Central memory CD4-positive, alpha-beta T cell (primary cell): ENCODE measurements at places on chromosomes 1 and 21.

GRCh38 chr1:31955917-31956736 lies 18.0 kb upstream of the PTP4A2 start:
- DNase-seq, result peak; percentile 79

DNA sequence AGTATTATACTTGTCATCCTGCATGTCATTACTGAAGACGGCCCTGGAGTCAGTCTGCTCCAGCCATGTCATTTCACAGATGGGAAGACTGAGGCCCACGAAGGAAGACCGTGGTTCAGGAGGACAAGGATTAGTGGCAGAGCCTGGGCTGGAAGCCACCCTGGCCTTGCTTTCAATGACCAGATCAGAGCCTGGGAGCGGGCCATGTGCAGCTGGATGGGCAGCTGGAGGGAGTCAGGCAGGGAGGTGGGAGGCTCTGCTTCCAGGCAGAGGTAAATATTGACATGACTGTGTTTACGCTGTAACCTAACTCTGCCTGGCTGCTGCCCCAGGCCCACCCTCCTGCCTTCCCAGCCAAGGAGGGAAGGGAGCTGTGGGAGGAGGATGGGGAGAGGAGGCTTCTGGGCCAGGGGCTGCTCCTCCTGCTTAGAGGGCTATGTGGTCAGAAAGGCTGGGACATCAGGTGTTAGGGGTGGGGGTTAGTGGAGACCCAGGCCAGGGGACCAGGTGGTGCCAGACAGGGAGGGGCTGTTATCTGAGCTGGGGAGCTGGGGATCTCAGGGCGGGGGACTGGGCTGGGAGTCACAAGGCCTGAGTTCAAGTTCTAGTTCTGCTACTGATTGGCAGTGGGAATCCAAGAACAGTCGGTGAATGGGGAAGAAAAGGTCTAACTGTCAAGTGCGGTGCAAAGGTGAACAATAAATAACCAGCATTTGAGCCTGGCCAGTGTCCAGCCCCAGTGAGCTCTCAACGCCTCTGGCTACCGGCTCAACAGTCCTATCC lies 48.5 kb upstream of the ECE1 start:
- DNase-seq, result no peak

GRCh38 chr1:224113545-224113917 lies 380 bp upstream of the FBXO28 start:
- no peak for DNase-seq

- no peak for DNase-seq
These were observed 48.0 kb upstream of the LRRC52 start for GRCh38 chr1:165495858-165496205.

GRCh38 chr1:154998818-154999570 lies 3.6 kb upstream of the ZBTB7B start:
- DNase-seq, result peak; percentile 51
